Activated CD8-positive, alpha-beta T cell treated with anti-CD3 and anti-CD28 coated beads for 36 hours (primary cell): ENCODE measurements at places on chromosomes 5 and 9. TPM values are rescaled to one million over a fixed set of nuclear protein-coding genes. Genes with fewer than 3 reads are reported as not detected.

The IL9 gene
- not detected for total RNA-seq

The ATP6V0E1 gene
- total RNA-seq: 79.8 TPM

The OR1L4 gene
- not detected for total RNA-seq

The BRD3 gene
- 37.7 TPM for total RNA-seq

The TSLP gene
- 0.65 TPM for total RNA-seq

The PSD2 gene
- 0.14 TPM for total RNA-seq

The SEMA6A gene
- total RNA-seq: not detected

The ABO gene
- not detected for total RNA-seq

The RNF224 gene
- not detected for total RNA-seq

The PCDHGB6 gene
- total RNA-seq: not detected

The CFAP157 gene
- not detected for total RNA-seq

GRCh38 chr9:97993000-97993399, 9.9 kb downstream of the ANP32B start:
- H3K4me3 ChIP-seq: peak overlapping the region; percentile 11
- peaks cover 84% of the 10 kb centered on the region for H3K4me1 ChIP-seq
- peaks cover 68% of the 10 kb centered on the region for H3K36me3 ChIP-seq
- no peaks in the 10 kb centered on the region for H3K27me3 ChIP-seq
- no peak for DNase-seq
- H3K27ac ChIP-seq: peak overlapping the region; percentile 80

- no peaks in the 10 kb centered on the region for H3K4me1 ChIP-seq
- no peak overlapping the region for H3K27ac ChIP-seq
- no peak for DNase-seq
These were observed 829.0 kb downstream of the DNAH5 start for GRCh38 chr5:13115476-13115875.

DNA sequence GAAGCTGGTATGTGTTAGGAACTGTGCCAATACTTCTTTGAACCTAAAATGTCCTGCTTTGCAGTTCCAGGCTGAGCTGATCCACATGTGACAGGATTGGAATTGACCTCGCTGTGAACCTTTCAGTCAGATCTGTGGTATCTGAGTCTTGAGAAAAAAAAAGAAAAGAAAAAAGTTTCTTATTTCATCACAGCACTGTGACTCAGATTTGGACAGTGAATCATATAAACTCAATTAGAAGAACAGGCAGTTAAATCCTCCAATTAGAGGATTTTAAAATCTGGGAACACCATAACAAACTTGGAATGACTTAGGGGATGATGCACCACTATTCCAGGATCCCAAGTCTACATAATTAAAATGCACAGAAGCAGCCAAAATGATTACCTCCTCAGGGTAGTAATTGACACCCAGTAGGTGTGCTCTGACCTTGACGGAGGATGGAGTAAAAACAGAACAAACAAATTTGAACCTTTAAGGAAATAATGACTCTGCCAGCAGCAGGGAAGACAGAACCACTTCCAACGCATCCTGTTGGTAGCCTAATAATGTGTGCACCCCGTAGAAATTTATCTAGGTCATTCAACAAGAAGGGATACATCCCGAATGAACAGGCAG, 57.8 kb upstream of the RAI14 start:
- no peaks in the 10 kb centered on the region for H3K4me1 ChIP-seq
- peaks cover 7% of the 10 kb centered on the region for H3K27me3 ChIP-seq
- no peak overlapping the region for H3K4me3 ChIP-seq

DNA sequence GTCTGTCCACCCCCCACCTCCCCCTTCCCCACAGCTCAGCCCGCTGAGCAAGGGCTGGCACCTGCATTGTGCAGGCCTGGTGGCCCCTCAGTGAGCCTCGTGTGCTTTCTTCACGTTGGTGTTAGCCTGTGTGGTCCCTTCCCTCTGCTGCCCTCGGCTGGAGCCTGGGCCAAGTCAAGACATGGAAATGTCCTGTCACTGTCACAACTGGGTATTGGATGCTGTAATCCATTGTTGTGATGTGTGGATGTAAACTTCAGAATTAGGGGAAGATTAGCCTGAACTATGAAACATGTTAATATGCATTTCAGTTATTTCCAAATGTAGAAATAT, 103.9 kb downstream of the TRIO start:
- no peaks in the 10 kb centered on the region for H3K4me1 ChIP-seq
- H3K36me3 ChIP-seq: no peaks in the 10 kb centered on the region
- no peak overlapping the region for H3K4me3 ChIP-seq
- DNase-seq: no peak
- H3K27me3 ChIP-seq: no peaks in the 10 kb centered on the region

GRCh38 chr5:34016222-34016621, 8.4 kb upstream of the AMACR start:
- no peaks in the 10 kb centered on the region for H3K27me3 ChIP-seq

- peak; percentile 52 for DNase-seq
- no peak overlapping the region for H3K27ac ChIP-seq
- H3K27me3 ChIP-seq: peaks cover 4% of the 10 kb centered on the region
- H3K4me3 ChIP-seq: no peak overlapping the region
- no peaks in the 10 kb centered on the region for H3K4me1 ChIP-seq
These were observed 33.1 kb downstream of the DAB2IP start for GRCh38 chr9:121684381-121685145.

DNA sequence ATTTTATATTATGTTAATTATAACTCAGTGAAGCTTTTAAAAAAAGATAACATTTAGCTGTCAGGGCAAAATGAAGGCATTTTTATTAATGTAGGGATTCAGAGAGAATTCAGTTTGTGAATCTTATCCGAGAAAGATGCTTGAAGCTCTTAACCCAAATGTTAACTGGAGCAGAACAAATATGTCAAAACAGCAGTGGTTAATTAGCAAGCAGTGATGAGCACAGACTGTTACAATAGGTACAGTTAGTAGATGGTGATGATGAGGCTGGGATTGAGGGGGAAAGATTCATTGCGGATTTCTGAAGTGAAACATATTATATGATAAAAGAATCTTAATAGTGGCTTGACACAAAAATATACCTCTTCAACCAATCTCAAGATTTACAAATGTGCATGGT, 356.7 kb downstream of the DIRAS2 start:
- H3K27ac ChIP-seq: no peak overlapping the region
- peaks cover 10% of the 10 kb centered on the region for H3K27me3 ChIP-seq
- H3K36me3 ChIP-seq: no peaks in the 10 kb centered on the region
- no peak for DNase-seq
- peaks cover 2% of the 10 kb centered on the region for H3K4me1 ChIP-seq

DNA sequence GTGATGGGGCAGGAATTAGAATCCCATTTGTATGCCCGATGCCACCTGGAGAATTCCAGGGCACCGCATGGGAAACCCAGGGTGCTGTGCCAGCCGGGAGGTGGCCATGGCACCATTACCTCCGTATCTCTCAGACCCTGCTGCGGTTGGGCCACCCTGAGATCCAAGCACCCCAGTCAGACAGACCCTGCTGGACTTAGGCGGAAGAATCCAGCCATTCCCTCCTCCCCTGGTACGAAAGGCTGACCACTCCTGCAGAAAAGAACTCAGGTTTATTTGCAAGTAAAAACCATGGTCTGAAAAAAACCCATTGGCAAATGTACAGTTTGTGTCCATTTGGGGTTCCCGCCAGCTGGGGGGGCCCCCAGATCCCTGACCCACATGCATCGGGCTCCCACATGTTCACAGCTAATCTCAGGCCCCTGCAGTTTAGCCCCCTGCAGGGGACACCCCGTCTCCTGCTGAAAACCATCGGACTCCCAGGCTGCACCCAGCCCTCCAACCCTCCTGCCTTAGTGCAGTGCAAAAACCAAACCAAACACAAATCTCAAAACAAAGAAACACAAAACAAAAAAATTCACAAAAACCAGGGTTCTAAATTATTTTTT, 23.6 kb upstream of the SARDH start:
- H3K36me3 ChIP-seq: peaks cover 15% of the 10 kb centered on the region
- H3K4me1 ChIP-seq: no peaks in the 10 kb centered on the region
- H3K4me3 ChIP-seq: no peak overlapping the region
- H3K27me3 ChIP-seq: peaks cover 3% of the 10 kb centered on the region

GRCh38 chr5:181114284-181114843, 16.6 kb downstream of the OR2V1 start:
- peaks cover 6% of the 10 kb centered on the region for H3K4me1 ChIP-seq
- H3K36me3 ChIP-seq: no peaks in the 10 kb centered on the region
- H3K4me3 ChIP-seq: no peak overlapping the region
- no peak for DNase-seq
- peaks cover 64% of the 10 kb centered on the region for H3K27me3 ChIP-seq

- no peaks in the 10 kb centered on the region for H3K27me3 ChIP-seq
- H3K4me1 ChIP-seq: no peaks in the 10 kb centered on the region
- H3K27ac ChIP-seq: no peak overlapping the region
- H3K36me3 ChIP-seq: no peaks in the 10 kb centered on the region
- DNase-seq: no peak
- H3K4me3 ChIP-seq: no peak overlapping the region
These were observed 199.7 kb downstream of the ISL1 start for GRCh38 chr5:51582871-51583394.

GRCh38 chr5:7751874-7752273, 99.1 kb downstream of the CFAP90 start:
- H3K4me3 ChIP-seq: no peak overlapping the region
- no peak for DNase-seq
- no peaks in the 10 kb centered on the region for H3K36me3 ChIP-seq
- peaks cover 31% of the 10 kb centered on the region for H3K27me3 ChIP-seq
- H3K27ac ChIP-seq: no peak overlapping the region

- H3K4me3 ChIP-seq: no peak overlapping the region
- peaks cover 8% of the 10 kb centered on the region for H3K27me3 ChIP-seq
- DNase-seq: no peak
- no peaks in the 10 kb centered on the region for H3K4me1 ChIP-seq
- H3K27ac ChIP-seq: no peak overlapping the region
- no peaks in the 10 kb centered on the region for H3K36me3 ChIP-seq
These were observed 232.8 kb downstream of the TLE1 start for GRCh38 chr9:81456431-81457006.

- H3K4me3 ChIP-seq: no peak overlapping the region
- no peaks in the 10 kb centered on the region for H3K4me1 ChIP-seq
- H3K27me3 ChIP-seq: no peaks in the 10 kb centered on the region
- H3K27ac ChIP-seq: no peak overlapping the region
These were observed 27.5 kb downstream of the SLIT3 start for GRCh38 chr5:169273451-169273850.

GRCh38 chr9:35732800-35733541, 505 bp downstream of the CREB3 start:
- no peak overlapping the region for H3K4me3 ChIP-seq
- peak; percentile 68 for DNase-seq
- no peaks in the 10 kb centered on the region for H3K27me3 ChIP-seq
- peaks cover 22% of the 10 kb centered on the region for H3K36me3 ChIP-seq
- H3K4me1 ChIP-seq: peaks cover 23% of the 10 kb centered on the region
- H3K27ac ChIP-seq: peak overlapping the region; percentile 96

GRCh38 chr9:114027159-114027862, 50.8 kb downstream of the AMBP start:
- no peak overlapping the region for H3K4me3 ChIP-seq
- DNase-seq: no peak
- no peak overlapping the region for H3K27ac ChIP-seq
- H3K27me3 ChIP-seq: no peaks in the 10 kb centered on the region
- no peaks in the 10 kb centered on the region for H3K4me1 ChIP-seq

- no peak overlapping the region for H3K4me3 ChIP-seq
- no peak overlapping the region for H3K27ac ChIP-seq
- peaks cover 15% of the 10 kb centered on the region for H3K27me3 ChIP-seq
- no peaks in the 10 kb centered on the region for H3K4me1 ChIP-seq
- no peak for DNase-seq
These were observed 140.5 kb upstream of the IRX4 start for GRCh38 chr5:2023196-2023595.

DNA sequence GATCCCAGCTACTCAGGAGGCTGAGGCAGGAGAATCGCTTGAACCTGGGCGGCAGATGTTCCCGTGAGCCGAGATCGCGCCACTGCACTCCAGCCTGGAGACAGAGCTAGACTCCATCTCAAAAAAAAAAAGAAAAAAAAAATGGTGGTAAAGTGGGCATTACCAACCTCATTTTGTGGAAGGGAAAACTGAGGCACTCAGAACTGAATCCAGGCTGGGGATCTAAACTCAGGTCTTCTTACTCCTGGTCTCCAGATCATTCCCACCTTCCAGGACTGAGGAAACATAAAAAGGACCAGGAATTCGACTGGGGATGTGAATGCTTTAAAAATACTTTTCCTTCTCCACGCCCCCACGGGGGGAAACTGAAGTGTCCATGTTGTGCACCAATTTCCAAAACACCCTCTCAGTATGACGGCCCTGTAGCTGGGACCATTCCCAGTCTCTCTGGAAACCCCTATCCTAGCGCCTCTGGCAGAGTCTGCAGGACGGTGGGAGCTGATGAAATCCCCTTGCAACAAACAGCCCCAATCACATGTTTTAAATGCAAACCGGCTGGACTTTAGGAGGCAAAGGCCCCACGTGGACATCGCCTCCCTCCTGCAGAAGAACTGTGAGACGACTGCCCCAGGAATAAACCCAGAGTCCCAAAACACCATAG, 8.9 kb upstream of the AKNA start:
- H3K4me1 ChIP-seq: peaks cover 55% of the 10 kb centered on the region
- peaks cover 29% of the 10 kb centered on the region for H3K36me3 ChIP-seq
- no peaks in the 10 kb centered on the region for H3K27me3 ChIP-seq

GRCh38 chr5:78589923-78590322, 58.6 kb downstream of the LHFPL2 start:
- no peak for DNase-seq
- peaks cover 12% of the 10 kb centered on the region for H3K27me3 ChIP-seq
- no peak overlapping the region for H3K27ac ChIP-seq
- H3K4me3 ChIP-seq: no peak overlapping the region

GRCh38 chr9:96136992-96137670, 164.8 kb downstream of the HSD17B3 start:
- peaks cover 7% of the 10 kb centered on the region for H3K4me1 ChIP-seq
- peak; percentile 22 for DNase-seq
- no peak overlapping the region for H3K4me3 ChIP-seq
- H3K27ac ChIP-seq: no peak overlapping the region

DNA sequence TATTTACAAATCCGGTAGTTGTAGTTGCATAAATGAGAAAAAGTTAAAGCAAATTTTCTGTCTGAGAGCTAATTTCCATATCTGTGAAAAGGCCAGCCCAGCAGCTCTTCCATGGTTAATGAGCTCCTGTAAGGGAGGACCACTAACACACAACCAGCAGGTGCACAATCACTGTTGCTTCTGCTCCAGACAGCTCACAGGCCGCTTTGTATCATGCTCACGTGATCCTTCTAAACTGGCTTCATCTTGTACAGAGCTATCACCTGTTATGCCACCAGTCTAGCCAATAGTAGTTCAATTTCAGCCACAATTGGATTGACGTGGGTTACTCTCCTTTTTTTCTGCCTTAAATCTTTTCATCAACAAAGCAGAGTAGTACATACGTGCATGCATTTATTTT, 38.3 kb upstream of the FBXL17 start:
- H3K27me3 ChIP-seq: peaks cover 5% of the 10 kb centered on the region
- H3K4me3 ChIP-seq: no peak overlapping the region
- no peak overlapping the region for H3K27ac ChIP-seq
- no peaks in the 10 kb centered on the region for H3K36me3 ChIP-seq

- no peak overlapping the region for H3K4me3 ChIP-seq
- no peak for DNase-seq
- H3K4me1 ChIP-seq: peaks cover 10% of the 10 kb centered on the region
- no peaks in the 10 kb centered on the region for H3K27me3 ChIP-seq
- H3K36me3 ChIP-seq: peaks cover 3% of the 10 kb centered on the region
These were observed 36.0 kb downstream of the MED27 start for GRCh38 chr9:132043708-132044107.

- H3K4me1 ChIP-seq: peaks cover 9% of the 10 kb centered on the region
- DNase-seq: peak; percentile 47
- peaks cover 52% of the 10 kb centered on the region for H3K27me3 ChIP-seq
- no peaks in the 10 kb centered on the region for H3K36me3 ChIP-seq
- H3K27ac ChIP-seq: no peak within 1 kb of the TSS
These were observed at the start of gene GABRB2 for GRCh38 chr5:161546470-161547301. TSS of gene GABRB2 (minus strand) at chr5:161546725. CDS start at chr5:161546643, 82 bp downstream.
